ENCODE measurements at places on chromosomes 7 and 10. TPM values are rescaled to one million over a fixed set of nuclear protein-coding genes. Genes with fewer than 3 reads are reported as not detected.

DNA sequence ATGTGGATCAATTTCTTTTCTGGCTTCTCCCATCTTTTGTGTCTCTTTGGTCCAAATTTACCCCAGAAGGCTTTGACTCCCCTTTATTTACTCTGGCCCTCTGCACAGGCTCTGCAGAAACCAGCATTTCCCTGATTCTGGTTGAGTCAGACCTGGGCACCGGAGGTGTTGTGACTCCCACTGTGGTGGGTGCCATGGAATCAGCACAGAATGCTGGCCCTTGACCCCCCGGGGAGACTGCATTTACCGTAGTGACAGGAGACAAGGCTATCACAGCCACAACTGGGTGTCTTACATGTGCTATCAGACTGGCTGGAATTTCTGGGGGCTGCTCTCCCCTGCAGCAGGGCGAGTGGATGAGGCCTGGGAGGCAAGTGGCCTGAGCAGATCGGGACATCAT, 37.6 kb downstream of the PLXDC2 start:
- no peaks in the 10 kb centered on the region for H3K4me1 ChIP-seq
- H3K36me3 ChIP-seq: no peaks in the 10 kb centered on the region
- no peak overlapping the region for H3K4me3 ChIP-seq
- H3K27me3 ChIP-seq: no peaks in the 10 kb centered on the region
- DNase-seq: no peak
- H3K27ac ChIP-seq: no peak overlapping the region

GRCh38 chr7:100220586-100221230, 959 bp downstream of the PVRIG start:
- no peaks in the 10 kb centered on the region for H3K36me3 ChIP-seq
- DNase-seq: no peak
- H3K4me1 ChIP-seq: no peaks in the 10 kb centered on the region
- peak overlapping the region; percentile 34 for H3K27ac ChIP-seq
- H3K27me3 ChIP-seq: no peaks in the 10 kb centered on the region

- H3K4me1 ChIP-seq: peaks cover 34% of the 10 kb centered on the region
- no peaks in the 10 kb centered on the region for H3K36me3 ChIP-seq
- no peak overlapping the region for H3K4me3 ChIP-seq
- no peaks in the 10 kb centered on the region for H3K27me3 ChIP-seq
These were observed 100.3 kb downstream of the FAS start for GRCh38 chr10:89090756-89091445.

- no peaks in the 10 kb centered on the region for H3K4me1 ChIP-seq
- no peak overlapping the region for H3K4me3 ChIP-seq
- no peak overlapping the region for H3K27ac ChIP-seq
- no peak for DNase-seq
- no peaks in the 10 kb centered on the region for H3K27me3 ChIP-seq
- H3K36me3 ChIP-seq: no peaks in the 10 kb centered on the region
These were observed 142.2 kb downstream of the TRIL start for GRCh38 chr7:28815928-28816373.

DNA sequence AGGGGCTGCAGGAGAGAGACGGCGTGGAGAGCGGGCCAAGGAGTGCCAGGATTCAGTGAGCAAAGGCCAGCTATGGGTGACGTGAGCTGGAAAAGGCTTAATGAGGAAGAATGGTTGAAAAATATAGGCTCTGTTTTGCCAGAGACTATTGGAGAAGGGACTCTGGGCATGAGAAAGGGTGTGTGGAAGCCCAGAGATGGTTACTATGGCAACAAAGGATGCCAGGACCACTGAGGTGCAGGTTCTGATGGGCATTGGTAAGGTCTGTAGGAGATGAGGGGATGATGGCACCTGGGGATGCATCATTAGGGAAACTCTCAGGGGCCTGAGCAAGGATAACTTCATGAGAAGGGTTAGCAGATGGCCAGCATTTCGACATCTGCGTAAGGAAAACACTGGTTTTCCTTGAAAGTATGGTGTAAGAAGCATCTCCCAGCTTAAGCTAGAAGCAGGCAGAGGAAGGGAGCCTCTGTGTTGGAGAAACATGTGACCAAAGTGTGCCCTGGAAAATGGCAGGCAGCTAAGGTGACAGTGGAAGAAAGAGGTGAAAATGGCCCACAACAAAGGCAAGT, 21.6 kb upstream of the FAM180A start:
- no peak overlapping the region for H3K4me3 ChIP-seq
- no peaks in the 10 kb centered on the region for H3K27me3 ChIP-seq
- no peaks in the 10 kb centered on the region for H3K4me1 ChIP-seq
- H3K27ac ChIP-seq: no peak overlapping the region

DNA sequence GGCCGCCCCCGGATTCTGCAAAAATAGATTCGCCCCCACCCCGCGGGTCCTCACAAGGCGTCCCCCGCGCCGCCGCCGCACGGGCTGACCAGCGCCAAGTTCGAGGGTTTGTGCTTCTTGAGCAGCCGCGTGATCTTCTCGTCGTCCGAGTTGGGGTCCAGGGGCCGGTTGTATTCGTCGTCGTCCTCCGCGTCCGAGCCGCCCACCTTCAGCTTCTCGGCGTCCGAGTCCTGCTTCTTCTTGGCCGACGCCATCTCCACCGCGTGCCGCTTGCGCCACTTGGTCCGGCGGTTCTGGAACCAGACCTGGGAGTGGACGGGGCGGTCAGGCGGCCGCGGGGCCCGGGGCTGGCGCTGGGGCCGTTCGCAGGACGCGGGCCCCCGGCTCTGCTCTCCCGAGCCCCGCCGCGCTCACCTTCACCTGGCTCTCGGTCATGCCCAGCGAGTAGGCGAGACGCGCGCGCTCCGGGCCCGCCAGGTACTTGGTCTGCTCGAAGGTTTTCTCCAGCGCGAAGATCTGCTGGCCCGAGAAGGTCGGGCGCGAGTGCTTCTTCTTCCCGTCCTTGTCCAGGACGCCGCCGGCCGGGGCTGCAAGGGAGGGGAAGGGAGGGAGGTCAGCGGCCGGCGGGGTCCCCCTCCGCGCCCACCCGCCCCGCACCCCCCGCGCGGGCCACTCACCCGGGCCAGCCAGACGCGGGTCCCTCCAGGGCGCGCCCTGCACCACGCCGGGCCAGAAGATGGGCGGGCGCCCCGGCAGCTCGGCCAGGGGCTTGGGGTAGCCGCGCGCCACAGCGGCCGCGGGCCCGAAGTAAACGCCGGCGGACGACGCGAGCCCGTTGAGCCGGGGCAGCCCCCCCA, 853 bp downstream of the NKX6-2 start:
- peaks cover 11% of the 10 kb centered on the region for H3K4me1 ChIP-seq
- no peak overlapping the region for H3K4me3 ChIP-seq
- peaks cover 74% of the 10 kb centered on the region for H3K27me3 ChIP-seq
- no peak overlapping the region for H3K27ac ChIP-seq
- H3K36me3 ChIP-seq: peaks cover 39% of the 10 kb centered on the region

DNA sequence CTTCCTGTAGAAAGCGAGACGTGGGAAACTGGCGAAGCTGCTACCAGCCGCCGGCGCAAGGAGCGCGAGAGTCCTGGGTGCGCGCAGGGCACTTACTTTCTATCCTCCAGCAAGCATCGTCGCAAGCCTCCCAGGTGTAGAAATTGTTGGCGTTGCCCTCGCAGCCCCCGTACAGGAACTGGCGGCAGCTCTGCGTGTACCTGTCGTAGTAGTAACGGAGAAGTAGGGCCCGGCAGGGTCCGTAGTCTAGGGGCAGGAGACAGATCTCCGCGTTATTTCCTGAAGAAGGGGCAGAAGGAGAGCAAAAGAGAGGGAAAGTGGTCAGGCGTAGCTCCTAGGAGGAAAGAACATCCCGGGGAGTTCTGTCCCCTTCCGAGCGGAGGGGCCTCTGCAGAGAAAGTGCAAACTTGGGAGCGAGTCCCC, 501 bp downstream of the TFPI2 start:
- no peak overlapping the region for H3K27ac ChIP-seq
- peak; percentile 71 for DNase-seq
- no peaks in the 10 kb centered on the region for H3K36me3 ChIP-seq
- no peaks in the 10 kb centered on the region for H3K4me1 ChIP-seq
- peak overlapping the region; percentile 46 for H3K4me3 ChIP-seq

DNA sequence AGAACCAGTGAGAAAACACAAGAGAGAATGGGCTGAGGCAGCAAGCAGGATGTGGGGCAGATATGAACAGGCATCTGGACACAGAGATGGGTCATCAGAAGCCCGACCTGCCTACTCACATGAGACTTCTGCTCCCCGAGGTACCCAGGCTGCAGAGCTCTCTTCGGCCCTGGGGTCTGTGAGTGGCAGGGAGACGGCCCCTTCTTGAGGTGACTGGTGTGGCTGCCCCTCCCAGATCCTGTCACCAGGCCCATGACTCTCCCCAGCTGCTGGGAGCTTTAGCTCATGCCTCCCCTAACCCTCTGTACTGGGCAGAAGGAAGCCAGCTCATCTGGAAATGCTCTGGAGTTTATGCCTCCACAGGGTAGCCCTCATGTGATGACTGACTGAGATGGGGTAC, 157.6 kb upstream of the PCBD1 start:
- no peak overlapping the region for H3K4me3 ChIP-seq
- no peaks in the 10 kb centered on the region for H3K36me3 ChIP-seq
- no peak for DNase-seq
- no peak overlapping the region for H3K27ac ChIP-seq
- H3K27me3 ChIP-seq: no peaks in the 10 kb centered on the region

DNA sequence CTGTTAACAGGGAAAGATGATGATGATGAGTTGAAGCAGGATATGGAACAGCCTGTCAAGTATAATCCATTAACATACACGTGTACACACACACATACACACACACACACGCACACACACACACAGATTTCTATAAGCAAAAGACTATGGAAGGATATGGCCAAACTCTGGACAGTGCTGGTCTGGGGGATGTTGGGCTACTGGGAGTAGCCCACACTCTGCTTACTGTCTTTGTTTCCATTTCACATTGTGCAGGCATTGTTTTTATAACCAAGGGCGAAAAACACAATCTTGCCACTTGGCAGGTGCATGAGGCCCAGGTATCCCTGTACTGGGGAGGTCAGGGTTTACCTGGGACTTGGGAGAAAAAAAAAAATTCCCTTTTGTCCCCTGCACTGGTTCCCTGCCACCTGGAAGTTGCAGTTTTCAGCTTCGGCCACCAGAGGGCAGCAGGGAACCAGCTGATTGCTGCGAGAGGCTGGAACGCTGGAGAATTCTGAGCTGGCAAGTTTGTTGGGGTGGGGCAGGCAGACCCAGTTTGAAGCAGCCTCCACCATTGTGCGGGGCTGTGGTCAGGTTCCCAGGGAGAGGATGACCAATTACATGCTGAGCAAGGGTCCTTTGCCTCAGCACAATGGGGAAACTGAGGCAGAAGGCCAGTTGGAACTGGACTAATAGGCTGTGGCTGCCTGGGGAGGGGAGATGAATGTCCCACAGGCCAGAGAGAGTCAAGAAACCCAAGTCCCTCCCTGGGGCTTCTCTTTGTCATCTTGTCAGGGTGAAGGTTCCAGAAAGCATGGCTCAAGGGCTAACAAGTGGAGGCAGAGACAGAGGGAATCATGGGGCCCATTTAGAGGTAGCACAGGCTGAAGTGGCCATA, 27.3 kb downstream of the PPIF start:
- H3K4me1 ChIP-seq: peaks cover 3% of the 10 kb centered on the region
- H3K4me3 ChIP-seq: no peak overlapping the region
- no peaks in the 10 kb centered on the region for H3K36me3 ChIP-seq
- H3K27ac ChIP-seq: no peak overlapping the region
- peak; percentile 82 for DNase-seq

DNA sequence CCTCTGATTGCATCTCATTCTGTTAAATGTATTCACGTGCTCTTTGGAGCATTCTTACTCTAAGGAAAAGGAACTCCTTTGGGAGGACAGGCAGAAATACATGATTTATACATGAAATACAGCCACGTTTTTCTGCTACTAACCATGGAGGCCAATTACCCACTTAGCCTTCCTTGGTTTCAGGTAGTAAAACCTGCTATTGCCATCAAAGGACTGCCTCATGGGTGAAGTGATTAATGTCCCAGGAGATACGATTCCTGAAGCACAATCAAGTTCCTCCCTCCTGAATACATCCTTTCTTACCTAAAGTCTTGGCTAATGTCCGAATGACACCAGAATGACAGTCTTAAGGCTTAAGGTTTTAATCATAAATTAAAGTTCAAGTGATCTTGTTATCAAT, 58.5 kb upstream of the PIK3CG start:
- no peak overlapping the region for H3K4me3 ChIP-seq
- H3K27me3 ChIP-seq: no peaks in the 10 kb centered on the region
- no peak overlapping the region for H3K27ac ChIP-seq
- no peaks in the 10 kb centered on the region for H3K4me1 ChIP-seq
- DNase-seq: no peak
- no peaks in the 10 kb centered on the region for H3K36me3 ChIP-seq

DNA sequence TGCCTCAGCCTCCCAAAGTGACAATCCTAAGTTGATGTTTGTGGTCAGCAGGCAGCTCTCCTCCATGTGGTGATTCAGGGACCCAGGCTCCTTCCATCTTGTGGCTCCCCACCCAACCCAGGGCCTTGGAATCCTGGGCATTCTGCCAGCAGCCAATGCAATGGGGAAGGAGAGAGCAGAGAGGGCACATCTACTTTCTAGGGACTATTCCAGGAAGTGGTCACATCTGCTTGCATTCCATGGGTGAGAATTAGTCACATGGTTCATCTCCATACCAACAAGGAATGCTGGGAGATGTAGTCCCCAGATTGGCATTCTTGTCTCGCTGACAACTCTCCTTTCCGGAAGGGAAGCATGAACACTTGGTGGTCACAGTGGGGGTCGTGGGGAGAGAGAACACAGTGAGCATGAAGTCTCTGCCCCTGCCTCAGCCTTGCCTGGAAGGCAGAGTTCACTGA, 9.9 kb upstream of the SRRM3 start:
- no peak overlapping the region for H3K4me3 ChIP-seq
- no peaks in the 10 kb centered on the region for H3K27me3 ChIP-seq
- H3K27ac ChIP-seq: no peak overlapping the region

The FAM171A1 gene
- 77.7 TPM for polyA plus RNA-seq

The TAS2R3 gene
- polyA plus RNA-seq: 2.5 TPM

The SLC39A12 gene
- not detected for polyA plus RNA-seq

The OR2A1 gene
- polyA plus RNA-seq: 3.1 TPM

The RET gene
- polyA plus RNA-seq: 3.8 TPM

The ZNF277 gene
- polyA plus RNA-seq: 41.0 TPM

The NACAD gene
- polyA plus RNA-seq: 10.1 TPM

The ZNF727 gene
- polyA plus RNA-seq: 1.3 TPM

The ELOVL3 gene
- 0.12 TPM for polyA plus RNA-seq

All from left lung (tissue), 14 donors.